SJSA1 (cell line): ENCODE measurements at places on chromosomes 3 and 15. TPM values are rescaled to one million over a fixed set of nuclear protein-coding genes. Genes with fewer than 3 reads are reported as not detected.

GRCh38 chr3:116097226-116097625 lies 348.1 kb downstream of the LSAMP start:
- no peak for DNase-seq

GRCh38 chr15:95016511-95017229 lies 785.3 kb downstream of the MCTP2 start:
- no peak for DNase-seq

DNA sequence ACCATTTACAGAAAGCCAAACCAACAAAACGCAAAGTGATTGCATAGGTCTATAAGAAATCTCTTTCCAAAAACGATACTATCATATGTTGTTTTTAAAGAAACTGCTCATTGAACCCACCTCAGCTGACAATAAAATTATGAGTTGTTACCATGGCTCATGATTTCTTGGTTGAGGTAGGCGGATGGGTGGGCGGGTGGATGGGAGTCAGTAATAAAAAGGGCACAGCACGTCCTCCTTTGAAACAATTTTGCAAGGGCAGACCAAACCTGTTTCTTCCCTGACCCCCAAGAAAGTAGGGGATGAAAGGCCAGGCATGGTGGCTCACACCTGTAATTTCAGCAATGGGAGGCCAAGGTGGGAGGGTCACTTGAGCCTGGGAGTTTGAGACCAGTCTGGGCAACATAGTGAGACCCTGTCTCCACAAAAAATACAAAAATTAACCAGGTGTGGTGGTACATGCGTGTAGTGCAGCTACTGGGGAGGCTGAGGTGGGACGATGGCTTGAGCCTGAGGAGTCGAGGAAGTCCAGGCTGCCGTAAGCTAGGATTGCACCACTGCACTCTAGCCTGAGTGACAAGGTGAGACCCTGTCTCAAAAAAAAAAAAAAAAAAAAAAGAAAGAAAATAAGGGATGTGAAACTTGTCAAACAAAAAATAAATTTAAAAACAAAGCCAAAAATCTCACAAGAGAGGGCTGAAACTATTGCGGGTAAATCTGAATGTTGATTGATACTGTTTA lies 2.1 kb downstream of the ABHD10 start:
- DNase-seq: no peak

DNA sequence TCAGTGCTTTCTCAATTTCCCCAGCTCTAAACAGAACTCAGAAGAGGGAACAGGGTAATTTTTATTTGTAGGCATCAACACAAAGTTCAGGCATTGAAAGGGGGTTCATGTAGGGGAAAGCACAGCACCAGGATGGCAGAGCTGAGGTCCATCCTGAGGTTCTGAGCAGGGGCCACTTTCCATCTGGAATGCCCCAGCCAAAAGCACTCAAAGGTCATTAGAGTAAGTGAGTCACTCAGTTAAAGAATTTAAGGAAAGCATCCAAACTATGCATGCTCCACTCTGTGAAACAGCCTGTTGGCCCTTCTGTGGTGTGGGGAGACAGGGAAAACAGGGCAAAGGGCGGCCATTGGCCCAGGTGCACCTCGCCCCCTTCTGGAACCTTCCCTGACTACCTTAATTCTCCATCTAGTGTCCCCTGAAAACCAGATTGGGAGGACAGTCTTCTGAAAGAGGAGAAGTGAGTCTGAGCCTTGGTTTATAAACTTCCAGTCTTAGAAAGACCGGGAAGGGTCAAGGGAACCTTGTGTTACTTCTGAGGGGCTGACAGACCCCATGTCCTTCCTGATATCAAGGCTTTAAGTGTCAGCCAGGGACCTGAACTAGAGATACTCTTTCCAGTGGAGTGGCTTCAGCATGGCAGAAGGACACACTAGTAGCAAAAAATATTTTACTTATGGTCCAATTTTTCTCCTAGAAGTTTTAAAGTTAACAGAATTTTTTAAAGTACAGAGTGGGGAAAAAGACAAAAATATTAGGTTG lies 133.3 kb downstream of the MYLK start:
- DNase-seq: peak; percentile 78

GRCh38 chr3:81531263-81531662 lies 230.2 kb downstream of the GBE1 start:
- DNase-seq: no peak

VPS39 gene
- total RNA-seq: 22.9 and 27.6 TPM in 2 replicates

CCR1 gene
- 0.87 and 1.3 TPM in 2 replicates for total RNA-seq

CYP8B1 gene
- not detected in 2 replicates for total RNA-seq

ANKRD34C gene
- total RNA-seq: not detected in 2 replicates

SLC2A2 gene
- total RNA-seq: not detected in 2 replicates
